SW 1271 (cell line): ENCODE measurements at places on chromosomes 3 and 15.

- no peak for DNase-seq
Measured at GRCh38 chr15:60043744-60044435, 39.8 kb downstream of the FOXB1 start.

DNA sequence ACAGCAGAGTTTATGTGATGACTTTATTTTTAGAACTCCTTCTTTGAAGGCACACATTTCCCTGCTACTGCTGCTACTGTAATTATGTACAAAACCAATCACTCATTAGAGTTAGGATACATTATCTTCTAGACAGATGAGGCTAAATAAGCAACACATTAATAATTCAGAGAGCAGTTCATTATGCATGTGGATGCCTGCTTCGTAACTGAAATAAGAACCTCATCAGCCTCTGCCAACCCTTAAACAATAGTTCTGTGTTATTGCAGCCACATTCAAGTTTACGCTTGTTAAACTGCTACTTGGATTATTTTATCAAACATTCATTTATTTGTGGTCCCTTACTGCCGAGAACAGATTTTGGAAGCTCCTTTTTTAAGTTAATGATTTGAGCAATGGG lies 52.5 kb upstream of the C15orf61 start:
- DNase-seq: no peak

DNA sequence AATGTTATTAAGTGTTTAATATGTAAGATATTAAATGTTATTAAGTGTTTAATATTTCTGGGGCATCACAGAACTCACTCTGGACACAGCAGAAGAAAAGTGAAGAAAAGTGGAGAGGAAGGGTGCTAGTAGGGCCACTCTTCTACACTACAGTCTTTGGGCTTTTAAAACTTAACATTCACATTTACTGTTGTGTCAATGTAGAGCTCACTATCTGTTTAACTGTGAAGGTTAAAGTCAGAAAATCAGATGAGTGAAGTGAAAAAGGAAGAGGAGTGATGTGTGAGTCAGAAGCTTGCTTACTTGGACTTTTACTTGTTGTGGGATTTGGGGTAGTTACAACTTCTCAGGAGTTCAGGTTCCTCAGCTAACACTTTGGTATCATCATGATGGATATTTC lies 145.3 kb upstream of the DNAJC19 start:
- no peak for DNase-seq

DNA sequence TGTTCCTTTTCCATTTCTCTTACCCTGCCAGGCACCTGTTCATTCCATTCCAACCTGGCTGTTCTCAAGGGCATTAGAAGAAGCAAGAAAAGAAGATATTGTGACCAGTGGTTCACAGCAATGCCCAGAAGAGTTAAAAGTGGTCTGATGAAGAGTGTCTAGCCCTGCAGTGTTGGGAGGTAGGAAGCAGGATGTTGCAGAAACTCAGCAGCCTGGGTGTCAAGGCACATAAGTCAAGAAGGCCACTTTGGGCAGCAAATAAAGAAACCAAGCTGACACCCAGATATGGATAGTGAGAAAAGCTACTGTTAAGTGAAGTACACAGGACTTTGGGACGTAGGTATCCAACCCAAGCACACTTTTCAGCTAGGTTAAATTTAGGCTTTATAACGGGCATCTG lies 199.9 kb upstream of the SATB1 start:
- DNase-seq: no peak

DNA sequence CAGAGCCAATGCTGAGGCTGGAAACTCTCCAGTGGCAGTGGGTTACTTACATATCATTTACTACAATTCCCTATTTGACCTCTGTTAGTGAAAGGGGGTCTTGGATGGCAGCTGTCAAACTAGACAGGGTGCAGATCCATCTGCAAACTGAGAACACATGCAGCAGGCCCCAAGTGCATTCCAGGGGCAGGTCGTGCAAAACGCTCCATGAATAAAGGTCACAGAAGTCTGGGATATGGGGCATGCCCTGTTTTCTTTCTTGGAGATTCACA lies 25.0 kb upstream of the RAD18 start:
- no peak for DNase-seq

- peak; percentile 66 for DNase-seq
Measured at GRCh38 chr15:83379579-83379959, 67.6 kb upstream of the SH3GL3 start.
